PC-3 (cell line): ENCODE measurements at places on chromosomes 5 and 9.

DNA sequence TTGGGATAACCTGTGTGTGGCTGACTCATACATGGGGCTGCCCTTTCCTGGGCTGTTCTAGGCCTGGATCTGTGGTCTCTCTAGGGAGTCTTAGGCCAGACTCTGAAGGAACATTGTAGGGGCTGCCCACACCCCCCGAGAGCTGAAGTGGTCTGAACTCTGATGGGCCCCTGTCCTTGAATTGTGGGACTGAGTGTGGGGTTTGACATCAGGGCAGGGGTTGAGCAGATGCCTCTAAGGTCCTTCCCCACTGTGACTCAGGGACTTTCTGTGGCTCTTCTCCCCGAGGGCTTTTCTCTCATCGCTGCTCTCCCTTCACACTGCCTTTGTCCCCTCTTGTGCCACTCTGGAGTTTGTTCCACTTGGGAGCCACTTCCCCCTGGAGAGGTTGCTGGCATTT lies 215.0 kb downstream of the MELK start:
- DNase-seq, result no peak

DNA sequence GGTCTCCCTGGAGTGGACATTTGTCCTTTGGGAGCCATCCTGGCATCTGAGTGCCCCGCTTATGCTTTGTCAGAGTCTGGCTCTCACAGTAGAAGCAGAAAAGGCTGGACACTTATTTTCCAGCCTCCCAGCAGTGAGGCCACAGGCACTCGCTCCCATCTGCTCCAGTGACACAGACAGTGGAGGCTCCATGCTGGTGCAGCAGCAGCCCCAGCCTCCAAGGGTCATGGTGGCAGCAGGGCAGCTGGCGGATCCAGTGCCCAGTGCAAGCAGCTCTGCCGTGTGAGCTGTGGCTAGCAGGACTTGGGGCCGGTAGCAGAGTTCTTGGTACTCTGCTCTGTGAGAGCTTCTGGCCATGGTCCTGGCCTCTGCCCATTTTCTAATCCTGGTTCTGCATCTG lies 157.3 kb upstream of the ALDH1B1 start:
- DNase-seq, result no peak

- DNase-seq, result peak; percentile 95
These were observed 88.6 kb upstream of the AGXT2 start for GRCh38 chr5:35136386-35136785.

DNA sequence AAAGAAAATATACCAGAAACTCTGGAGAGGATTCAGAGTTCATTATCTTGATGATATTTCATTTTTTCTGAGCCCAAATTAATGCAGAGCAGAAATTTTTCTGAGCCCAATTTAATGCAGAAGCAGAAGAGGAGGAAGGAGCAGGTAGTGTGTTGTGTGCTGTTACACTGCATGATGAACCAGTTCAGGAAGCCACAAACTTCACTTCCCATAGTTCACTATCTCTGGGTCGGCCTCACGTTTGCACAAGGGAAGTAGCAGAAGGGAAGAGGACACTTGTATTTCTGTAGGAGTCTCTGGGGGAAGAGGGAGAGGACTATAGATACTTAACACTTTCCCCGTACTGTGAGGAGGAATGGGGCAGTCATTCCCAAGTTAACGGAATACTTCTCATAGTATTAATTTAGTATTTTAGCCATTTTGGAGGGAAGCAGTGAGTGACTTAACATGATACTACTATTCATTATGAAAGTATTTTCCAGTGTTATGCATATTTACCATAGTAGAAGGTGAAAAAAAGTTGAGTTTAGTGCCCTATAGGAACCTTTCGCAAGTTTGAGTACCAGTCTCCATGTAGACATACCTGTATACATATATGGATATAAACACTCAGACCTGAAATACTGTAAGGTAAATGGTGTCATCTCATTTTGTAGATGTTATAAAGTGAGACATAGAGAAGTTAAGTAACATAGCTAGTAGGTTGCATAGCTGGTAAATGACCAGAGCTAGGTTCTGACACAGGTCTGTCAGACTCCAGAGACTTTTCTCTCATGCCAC lies 30.0 kb downstream of the XPA start:
- DNase-seq, result no peak

- DNase-seq, result peak; percentile 39
These were observed 1.5 kb downstream of the FAM81B start for GRCh38 chr5:95392593-95393182.
